ENCODE measurements at places on chromosomes 7 and 10.

DNA sequence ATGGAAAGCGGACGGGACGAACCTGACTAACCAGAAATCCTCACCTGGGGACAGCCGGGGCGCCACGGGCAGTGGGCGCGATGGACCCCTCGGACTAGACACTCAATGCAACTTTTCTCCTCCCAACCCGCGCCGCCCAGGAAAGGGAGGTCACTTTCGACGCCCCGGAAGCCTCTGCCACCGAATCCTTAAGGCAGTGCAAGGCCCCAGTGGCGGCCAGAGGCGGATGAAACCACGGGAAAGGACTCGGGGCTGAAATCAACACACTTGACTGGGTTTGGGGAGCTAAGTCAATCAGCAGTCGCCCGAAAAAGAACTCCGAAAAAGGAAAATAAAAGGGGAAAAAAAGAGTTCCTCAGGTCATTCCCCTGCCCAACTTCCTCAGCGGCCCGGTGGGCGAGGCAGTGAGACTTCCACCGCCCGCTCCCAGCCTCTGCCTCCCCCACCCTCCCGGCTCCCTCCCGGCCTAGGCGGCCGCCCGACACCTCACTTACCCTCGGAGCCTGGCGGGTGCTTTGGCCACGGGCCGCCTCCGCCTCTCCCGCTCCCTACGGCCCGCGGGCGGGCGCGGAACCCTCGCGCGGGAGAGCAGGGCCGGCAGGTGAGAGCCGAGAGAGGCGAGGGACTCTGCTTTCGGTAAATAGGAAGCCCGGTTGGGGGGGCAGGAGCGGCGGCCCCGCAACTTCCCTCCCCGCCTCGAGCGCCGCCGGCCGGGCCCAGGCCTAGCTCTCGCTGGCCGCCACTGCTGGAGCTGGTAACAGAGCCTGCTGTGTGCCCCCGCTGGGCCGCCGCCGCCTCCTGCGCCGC lies 518 bp downstream of the WAPL start:
- no peak for DNase-seq

- no peak for DNase-seq
Observed at GRCh38 chr7:43135129-43135528, 22.7 kb downstream of the HECW1 start.

GRCh38 chr10:30596013-30596412 lies 33.5 kb downstream of the LYZL2 start:
- DNase-seq, result no peak

DNA sequence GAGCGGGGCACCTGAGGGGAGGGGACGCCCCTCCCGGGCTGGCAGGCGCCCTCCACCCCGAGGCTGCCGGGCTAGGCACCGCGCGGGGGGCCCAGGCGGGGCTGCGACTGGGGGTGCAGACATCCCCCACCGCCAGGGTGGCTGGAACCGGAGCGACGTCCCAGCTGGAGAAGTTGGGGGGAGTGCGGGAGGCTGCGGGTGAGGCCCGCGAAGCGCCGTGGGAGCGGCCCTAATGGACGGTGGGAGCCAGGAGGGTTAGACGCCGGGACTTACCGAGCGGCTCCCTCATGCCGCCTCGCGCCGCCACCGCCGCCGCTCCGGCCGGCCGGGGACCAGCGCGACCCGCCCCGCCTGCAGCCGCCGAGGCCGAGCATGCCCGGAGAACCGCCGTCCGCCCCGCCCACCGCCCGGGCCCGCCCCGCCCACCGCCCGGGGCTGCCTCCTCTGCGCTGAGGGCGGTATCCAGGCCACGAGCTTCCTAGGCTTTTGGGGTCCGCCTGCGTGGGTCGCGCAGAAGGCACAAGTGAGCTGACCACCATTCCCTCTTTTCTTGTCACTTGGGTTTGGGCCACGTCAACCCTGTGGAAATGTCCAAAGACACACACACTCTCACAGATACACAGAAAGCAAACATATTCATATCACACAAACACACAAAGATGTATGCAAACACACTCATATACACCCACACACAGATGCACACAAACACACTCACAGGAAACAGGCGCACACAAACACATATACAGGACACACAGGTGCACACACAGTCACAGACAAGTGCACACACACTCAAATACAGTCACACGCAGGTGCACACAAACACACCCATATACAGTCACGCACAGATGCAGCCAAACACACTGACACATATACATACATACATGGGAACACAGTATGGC lies at the start of gene JCAD:
TSS of gene JCAD (minus strand) at position 378 of the 899 bp plus-strand sequence. CDS start 11,774 bp downstream, outside the sequence.
- DNase-seq, result peak; percentile 50

DNA sequence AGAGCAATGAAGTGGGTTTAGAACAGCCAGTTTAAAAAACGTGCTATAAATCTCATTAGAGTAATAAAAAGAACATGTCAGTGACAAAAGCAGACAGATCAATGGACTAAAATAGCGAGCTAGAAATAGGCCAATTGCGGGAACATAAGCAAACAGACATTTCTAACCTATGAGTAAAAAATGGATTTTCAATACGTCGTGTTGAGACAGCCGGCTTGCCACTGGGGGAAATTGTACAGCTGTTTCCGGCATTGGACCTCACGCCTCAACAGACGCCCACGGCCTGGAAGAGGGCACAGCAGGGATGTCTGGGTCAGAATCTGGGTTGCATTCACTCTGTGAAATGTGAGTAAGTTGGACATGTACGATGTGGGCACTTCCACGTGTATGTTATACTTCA lies 92.9 kb downstream of the SVOPL start:
- DNase-seq, result no peak

- DNase-seq, result no peak
Observed at GRCh38 chr10:15735763-15736162, 16.0 kb upstream of the ITGA8 start.

DNA sequence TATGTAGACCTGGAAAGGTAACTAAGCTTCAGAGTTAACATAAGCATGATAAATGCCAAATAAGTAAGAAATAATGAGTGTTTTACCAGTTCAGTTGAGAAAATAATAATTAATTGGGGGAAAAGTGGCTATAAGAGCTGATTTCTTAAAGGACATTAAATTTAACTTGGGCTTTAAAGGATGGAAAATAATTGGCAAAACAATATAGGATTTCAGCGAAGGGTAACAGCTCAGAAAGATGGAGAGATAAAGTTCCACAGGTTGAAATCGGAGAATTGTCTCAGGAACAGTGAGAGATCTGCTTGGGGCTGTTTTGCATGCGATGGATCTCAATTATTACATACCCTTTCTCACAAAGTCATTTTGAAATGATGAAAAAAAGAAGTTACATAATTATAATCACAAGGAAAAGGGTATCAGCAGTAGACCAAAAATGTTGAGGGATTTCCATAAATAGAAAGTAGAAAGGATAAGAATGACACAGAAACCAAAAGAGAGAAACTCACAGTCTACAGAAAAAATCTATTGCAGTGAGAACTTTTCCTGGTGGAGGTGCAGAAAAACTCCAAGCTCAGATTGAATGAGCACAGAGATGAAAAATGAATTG lies 40.1 kb upstream of the ITGB8 start:
- no peak for DNase-seq

DNA sequence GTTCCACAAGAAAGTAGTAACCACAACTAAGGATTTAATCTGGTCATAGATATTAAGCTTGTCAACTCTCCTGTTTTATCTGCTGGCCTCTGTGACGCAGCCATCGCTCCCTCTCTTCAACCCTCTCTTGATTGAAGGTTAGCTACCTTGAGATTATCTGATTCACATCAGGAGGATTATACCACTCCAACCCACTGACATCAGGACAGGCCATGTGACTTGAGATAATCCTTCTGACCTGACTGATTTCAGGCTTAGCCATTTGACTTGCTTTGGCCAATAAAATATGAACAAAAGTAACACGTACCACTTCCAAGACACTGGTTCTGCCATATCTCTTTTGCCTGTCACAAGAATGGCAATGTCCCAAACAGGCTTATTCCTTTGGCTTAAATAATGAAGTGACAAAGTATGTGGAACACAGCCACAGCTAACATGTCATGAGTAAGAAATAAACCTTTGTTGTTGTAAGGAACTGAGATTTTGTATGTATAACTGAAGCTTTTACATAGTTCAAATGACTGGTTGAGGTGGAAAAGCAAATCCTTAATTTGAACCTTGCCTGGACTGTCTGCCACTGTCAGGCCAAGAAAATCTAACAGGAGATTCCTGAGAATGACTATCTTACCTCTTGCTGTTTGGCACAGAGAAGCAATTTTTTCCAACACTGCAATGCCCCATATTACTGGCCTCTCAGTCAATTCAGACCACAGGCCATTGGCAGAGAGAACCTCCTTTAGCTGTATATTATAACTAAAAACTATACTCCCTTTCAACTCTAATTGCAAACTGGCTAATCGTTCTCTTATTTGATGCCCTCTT lies 13.9 kb downstream of the ZNF438 start:
- DNase-seq, result no peak

GRCh38 chr7:108016841-108017775 lies 14.1 kb upstream of the LAMB1 start:
- DNase-seq, result no peak

DNA sequence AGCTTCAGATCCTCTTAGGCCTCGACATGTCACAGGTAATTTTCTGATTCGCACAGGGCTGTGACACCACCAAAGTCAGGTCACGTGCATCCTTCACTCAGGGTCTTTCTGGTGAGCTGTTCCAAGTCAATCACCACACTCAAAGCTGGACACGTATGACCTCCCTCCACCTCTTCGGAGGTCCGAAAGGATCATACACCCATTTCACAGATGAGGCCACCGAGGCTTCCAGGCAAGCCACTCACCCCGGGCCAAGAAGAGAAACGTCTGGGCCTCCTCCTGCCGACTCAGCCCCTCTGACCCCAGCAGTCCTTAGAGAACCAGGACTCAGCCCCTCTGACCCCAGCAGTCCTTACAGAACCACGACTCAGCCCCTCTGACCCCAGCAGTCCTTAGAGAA lies 74.6 kb downstream of the FOXL3 start:
- no peak for DNase-seq

DNA sequence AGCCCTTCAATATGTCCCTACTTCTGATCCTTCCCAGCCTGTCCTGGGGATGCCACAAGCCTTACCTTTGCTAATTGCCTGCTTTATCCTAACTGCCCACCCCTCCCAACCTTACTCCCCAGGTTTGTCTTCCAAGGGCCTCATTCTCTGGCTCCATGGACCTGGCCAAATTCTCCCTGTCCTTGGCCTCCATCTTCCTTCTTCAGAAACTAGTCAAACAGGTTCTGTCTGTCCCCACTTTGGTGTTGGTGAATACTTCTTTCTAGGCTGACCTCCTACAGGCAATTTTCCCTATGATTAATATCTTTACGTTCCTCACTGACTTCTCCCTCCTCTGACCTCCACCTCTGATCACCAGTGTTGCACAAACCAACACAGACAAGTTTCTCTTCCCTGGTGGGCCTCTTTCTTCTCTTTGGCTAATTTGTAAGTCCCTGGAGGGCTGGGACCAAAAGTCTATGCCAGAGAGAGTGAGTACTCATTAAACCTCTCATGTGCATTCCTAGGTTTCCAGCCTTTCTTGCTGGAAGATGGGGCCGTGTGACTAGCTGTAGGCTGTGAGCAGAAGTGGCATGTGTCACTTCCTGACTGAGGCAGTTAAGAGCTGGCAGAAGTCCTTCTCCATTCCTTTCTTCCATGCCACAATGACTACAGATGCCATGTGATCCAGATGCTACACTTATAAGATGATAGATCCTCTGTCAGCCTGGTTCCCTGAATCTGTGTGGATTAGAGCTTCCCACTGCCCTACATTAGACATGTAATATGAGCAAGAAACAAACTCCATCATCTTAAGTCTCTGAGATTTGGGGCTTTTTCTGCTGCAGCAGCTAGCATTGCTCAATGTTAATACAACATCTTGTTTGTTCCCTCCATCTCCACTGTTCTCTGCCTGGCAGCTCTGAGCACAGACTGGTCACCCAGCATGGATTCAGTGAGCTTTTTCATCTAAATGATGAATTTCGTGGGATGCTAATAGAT lies 382.7 kb downstream of the RPS24 start:
- no peak for DNase-seq

GRCh38 chr10:59706851-59707797 lies 2.5 kb downstream of the SLC16A9 start:
- DNase-seq, result no peak

DNA sequence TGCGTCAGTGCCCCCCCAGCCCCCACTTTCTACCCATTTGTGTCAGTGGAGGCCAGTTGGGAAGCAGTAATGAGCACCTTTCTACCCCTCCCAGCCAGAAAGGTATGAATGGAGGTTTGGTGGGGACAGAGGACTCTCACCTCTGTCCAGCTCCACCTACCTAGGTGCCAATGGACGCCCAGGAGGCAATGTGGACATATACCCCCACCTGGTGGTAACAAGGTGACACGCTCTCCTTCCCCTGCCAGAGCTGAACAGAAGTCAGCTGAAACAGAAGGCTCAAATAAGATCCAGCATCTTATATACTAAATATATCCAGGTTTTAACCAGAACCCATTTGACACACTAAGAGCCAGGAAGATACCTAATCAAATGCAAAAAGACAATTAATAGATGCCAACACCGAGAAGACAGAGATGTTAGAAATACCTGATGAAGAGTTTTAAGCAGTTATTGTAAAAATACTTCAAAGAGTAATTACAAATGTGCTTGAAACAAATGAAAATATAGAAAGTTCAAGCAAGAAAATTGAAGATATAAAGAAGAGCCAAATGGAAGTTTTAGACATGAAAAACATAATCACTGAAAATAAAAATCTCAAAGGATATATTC lies 18.4 kb upstream of the SORCS3 start:
- DNase-seq, result no peak

DNA sequence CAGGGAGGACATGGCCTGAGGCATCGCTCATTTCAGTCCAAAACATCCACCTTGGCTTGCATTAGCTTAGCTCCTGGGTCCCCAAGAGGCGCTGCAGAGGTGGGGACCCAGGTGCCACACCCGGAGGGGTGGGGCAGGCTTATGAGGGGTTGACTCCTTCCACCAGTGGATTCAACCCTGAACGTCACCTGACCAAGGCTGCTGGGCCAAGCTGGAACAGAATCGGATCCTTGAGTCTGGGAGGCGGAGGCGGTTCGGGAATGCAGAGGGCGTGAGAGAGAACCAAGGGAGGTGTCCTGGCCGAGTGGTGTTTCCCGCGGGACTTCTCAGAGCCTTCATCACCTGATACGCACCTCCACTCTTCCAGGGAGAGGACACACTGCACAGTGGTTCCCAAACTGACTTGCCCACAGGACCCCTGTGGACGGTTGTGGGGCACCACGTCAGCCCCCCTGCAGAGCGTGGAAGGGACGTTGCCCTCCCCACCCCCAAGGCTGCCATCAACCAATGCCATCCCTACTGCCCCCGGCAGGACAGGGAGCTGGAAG lies 4.5 kb upstream of the MICALL2 start:
- no peak for DNase-seq

DNA sequence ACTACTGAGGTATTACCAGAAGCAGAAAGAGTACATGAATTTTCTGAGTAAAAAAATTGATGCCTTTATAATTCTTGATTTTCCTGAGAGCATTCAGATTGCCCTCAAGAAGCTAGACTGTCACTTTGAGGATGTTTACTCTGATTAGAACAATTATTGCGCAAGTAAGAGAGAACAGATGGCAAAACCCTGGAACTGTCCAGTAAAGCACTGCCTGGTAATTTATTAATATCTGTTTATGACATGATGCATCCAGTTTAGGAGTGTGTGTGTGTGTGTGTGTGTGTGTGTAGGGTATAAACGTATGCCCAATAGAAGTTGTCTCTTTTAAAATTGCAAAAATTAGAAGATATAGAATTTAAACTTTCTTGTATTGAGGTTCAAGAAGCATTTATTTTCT lies 379.7 kb downstream of the PHTF2 start:
- DNase-seq, result no peak

GRCh38 chr10:45408421-45409319 lies 34.7 kb downstream of the ALOX5 start:
- no peak for DNase-seq

GRCh38 chr7:131365838-131366237 lies 38.2 kb downstream of the MKLN1 start:
- no peak for DNase-seq

Data from naive B cell (primary cell).